Colonic mucosa (tissue), 4 donors: ENCODE measurements at places on chromosomes 1 and 21.

GRCh38 chr1:24015221-24016210 lies 35.4 kb upstream of the SRSF10 start:
- no peak for DNase-seq

DNA sequence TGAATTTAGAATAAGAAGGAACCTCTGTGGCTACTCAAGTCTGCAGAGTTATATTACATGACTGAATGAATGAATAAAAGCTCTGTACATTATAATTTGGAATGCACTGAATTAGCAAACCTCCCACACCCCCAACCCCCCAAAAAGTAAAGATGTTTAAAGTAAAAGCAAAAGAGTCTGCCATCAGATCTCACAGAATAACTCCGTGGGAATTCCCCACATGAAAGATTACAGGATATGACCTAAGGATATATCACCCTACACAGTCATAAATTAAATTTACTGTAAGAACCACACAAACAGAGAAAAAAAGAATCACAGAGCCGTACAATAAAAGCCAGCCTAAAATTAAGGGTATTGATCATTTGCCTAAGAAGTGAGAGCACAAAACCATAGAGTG lies 587.3 kb downstream of the PTPRC start:
- DNase-seq: no peak

DNA sequence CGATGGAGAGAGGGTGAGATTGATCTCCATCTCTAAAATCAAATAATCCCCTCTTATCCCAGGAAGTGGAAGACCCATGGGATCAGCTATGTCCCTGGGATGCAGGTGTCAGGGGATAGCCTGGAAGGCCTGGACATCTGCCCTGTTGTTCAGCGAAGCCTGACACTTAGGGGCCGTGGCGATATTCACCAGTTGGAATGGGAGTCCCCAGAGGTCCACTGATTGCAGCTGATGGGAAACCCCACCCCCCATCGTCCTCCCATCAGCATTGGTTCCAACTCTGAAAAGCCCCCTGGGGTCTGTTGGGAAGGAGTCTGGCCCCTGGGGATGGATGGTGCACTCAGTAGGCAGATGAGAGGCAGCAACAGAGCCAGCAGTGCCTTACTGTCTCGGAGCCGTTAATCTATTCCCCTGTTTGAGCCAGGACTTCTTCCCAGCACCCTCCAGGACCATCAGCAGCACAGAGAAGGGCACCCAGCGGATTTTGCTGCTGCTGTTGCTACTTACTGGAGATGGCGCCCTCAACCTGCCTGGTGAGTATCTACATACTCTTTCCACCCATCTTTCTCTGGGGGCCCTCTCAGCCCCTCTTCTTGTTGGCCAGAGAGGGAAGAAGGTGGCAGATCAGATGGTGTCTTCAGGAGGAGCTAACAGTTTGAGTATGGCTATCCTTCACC lies 13.4 kb downstream of the CATSPER4 start:
- no peak for DNase-seq

DNA sequence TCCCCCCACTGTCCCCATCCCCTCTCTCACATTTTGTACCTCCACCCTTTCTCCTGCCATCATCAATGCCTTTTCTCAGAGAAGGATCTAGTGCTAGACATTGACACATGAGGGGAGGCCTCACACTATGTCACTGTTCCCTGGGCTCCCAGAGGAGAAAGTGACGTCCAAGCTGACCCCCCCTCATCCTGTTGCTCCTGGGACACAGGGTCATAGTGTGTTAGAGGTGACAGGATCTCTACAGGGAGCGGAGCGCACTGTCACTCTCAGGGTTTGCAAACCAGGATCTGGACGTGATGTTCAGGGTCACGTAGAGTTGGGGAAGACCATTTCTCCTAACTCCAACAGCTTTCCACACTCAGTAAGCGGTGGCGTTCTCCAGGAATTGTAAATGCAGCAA lies 2.6 kb downstream of the NCMAP start:
- DNase-seq: no peak

- no peak for DNase-seq
Measured at GRCh38 chr1:35881850-35882273, 1.1 kb upstream of the AGO1 start.

DNA sequence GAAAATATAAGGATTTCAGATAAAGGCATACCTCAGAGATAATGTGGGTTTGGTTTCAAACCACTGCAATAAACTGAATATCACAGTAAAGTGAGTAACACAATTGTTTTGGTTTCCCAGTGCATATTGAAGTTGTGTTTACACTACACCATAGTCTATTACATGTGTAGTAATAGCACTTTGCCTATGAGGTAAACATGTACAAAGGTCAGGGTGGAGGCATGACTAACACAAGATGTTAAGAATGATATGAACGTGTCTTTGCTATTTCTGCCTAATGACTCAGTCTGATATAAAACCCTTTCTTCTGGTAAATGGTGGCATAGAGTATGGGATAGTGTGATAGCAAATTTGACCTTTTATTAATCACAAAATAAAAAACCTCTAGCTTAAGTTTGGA lies 621.5 kb upstream of the ADGRL2 start:
- DNase-seq: no peak

DNA sequence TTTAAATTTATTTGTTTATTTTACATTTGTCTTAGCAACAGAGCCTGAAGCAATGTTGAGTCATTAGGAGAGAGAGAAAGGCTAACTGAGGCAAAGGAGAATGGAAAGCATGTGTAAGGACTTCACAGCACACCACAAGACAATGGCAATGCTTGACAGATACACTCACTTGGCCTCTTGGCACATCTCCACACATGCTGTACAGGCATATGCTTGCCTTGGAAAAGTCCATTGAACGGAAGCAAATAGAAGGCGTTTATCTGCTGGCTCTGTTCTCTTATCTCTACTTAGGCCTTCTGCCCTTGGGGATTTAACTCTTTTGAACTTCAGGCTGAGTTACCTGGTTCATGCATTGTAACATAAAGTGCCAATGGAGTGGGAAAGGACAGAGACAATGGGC lies 262.2 kb upstream of the POU3F1 start:
- no peak for DNase-seq

GRCh38 chr1:48808496-48808895 lies 31.8 kb upstream of the BEND5 start:
- no peak for DNase-seq

GRCh38 chr1:197675583-197676208 lies 99.6 kb downstream of the DENND1B start:
- DNase-seq: peak; percentile 25

DNA sequence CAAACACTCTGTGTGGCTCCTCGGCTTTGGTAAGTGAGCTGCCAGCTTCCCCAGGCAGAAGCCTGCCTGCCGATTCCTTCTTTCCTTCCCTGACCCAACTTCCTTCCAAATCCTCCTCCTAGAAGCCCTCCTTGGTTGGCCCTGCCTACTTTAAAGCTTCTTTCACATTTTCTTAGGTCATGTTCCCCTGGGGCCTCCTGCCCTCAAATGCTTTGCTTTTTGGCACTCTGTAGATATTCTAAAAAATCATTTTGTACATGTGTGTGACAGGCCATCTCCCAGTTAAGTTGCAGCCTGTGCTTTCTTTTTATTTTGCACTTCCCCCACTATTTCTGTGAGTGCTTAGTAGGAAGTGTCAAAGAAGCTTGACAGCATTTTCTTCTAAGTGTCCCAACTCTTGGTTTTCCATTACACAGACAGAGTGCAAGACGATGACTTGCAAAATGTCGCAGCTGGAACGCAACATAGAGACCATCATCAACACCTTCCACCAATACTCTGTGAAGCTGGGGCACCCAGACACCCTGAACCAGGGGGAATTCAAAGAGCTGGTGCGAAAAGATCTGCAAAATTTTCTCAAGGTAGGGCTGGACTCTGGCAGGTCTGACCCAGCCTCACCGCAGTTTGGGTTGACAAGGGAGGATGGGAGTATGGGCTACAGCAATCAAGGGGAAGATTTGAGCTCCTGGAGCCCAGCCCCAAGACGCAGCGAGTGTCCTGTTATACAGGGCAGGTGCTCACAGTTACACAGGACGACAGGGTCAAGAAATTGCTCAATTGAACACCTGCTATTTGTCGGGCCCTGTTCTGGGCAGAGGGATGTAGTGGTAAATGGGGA lies at the start of gene S100A9:
Gene S100A9 (plus strand): TSS at position 2 of the 838 bp plus-strand sequence. CDS start 430 bp downstream, at position 432.
- peak; percentile 15 for DNase-seq

GRCh38 chr1:76381450-76382097 lies 307.0 kb downstream of the ST6GALNAC3 start:
- no peak for DNase-seq

DNA sequence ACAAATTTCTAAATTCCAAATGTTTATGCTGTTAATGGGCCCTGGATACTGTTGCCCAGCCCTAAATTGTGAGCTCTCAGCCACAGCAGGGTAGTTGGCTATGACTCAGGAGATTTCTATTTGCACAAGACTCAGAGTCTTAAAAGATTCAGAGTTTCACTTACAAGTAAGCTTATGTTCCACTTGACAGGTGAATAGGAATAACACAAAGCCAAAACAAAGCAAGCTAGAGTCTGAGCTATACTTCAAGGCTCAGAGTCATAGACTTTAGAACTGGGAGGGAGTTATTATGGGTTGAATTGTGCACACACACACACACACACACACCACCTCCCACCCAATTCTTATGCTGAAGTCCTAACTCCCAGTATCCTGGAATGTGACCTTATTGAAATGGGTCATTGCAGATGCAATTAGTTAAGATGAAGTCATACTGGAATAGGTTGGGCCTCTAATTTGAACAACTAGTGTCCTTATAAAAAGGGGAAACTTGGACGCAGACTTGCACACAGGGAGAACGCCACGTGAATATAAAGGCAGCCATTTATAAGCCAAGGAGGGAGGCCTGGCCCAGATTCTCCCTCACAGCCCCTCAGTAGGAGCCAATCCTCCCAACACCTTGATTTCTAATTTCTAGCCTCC lies 30.2 kb downstream of the PRDX6 start:
- DNase-seq: no peak

GRCh38 chr21:42939582-42940413 lies 14.4 kb upstream of the ERVH48-1 start:
- DNase-seq: peak; percentile 67

GRCh38 chr1:193335806-193336428 lies 149.5 kb upstream of the B3GALT2 start:
- DNase-seq: no peak

- peak; percentile 31 for DNase-seq
Measured at GRCh38 chr1:110674337-110675059, at the start of gene KCNA3. Gene KCNA3 (minus strand): TSS chr1:110674940. CDS start chr1:110674809, 131 bp downstream.

GRCh38 chr1:155003766-155004351 lies 1.3 kb downstream of the ZBTB7B start:
- peak; percentile 81 for DNase-seq

DNA sequence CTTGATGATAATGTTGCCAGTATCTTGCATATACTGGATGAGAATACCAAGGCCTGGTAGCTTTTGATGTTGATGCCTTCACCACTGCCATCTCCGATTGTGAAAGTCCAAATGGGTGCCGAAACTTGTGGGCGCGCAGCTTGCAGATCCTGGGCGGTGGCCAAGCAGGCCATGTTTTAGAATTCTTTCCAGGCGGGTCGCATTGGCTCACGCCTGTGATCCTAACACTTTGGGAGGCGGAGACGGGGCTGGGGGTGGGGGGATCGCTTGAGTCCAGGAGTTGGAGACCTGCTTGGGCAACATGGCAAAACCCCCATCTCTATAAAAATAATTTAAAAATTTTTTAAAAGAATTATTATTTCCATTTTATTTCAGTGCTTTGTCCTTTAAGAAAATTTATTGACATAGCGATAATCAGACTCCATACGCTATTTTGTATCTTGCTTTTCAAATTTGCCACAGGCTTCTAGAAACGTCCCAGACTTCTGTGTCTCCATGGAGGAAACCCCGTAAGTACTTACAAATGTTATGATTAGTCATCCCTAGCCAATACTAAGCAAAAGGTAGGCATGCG lies 592 bp upstream of the ZNF326 start:
- peak; percentile 40 for DNase-seq

- DNase-seq: no peak
Measured at GRCh38 chr1:43704838-43705237, 2.5 kb upstream of the ST3GAL3 start.

- no peak for DNase-seq
Measured at GRCh38 chr1:188652678-188653077, 1823.9 kb downstream of the PLA2G4A start.

GRCh38 chr1:9207715-9208114 lies 26.9 kb upstream of the H6PD start:
- no peak for DNase-seq

GRCh38 chr1:209370241-209370995 lies 213.1 kb upstream of the CAMK1G start:
- DNase-seq: no peak

DNA sequence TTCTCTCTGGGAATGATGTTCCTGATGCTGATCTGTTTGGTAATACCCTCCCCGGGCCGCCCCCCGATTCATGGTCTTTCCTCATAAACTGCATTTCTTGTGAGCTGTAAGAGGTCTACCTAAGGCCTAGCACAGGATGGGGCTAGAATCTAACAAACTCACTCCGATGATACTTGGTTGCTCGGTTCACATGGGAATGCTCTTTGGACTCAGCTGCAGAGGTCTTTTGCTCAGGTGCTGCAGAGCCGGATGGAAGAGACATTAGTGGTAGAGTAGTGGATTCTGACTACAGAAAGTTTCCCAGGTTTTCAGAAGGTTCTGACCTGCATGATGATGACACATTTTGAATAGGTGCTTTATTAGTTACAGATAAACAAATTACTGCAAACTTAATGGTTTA lies 8.3 kb upstream of the TMEM269 start:
- no peak for DNase-seq
